ENCODE measurements at places on chromosomes 12 and 14.

DNA sequence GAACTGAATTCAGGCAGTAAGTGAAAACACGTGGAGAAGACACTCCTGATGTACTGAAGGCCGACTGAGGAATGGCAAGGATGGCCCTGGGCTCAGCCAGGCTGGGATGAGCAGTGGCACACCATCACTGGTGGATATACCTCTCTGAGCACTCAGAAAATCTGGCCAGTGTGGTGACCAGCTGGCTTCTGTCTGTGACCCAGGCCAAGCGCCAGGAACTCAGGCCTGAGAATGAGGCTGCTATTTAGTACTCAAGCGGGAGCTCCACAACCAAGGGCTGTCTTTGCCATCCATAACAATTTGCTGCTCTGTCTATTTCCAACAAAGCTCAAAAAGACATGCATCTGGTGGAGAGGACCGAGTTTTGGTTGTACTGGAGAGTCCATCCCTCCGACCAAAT, 586.3 kb downstream of the BCL11B start:
- no peak for DNase-seq

GRCh38 chr14:63266106-63266505, 52.6 kb downstream of the GPHB5 start:
- no peak for DNase-seq

DNA sequence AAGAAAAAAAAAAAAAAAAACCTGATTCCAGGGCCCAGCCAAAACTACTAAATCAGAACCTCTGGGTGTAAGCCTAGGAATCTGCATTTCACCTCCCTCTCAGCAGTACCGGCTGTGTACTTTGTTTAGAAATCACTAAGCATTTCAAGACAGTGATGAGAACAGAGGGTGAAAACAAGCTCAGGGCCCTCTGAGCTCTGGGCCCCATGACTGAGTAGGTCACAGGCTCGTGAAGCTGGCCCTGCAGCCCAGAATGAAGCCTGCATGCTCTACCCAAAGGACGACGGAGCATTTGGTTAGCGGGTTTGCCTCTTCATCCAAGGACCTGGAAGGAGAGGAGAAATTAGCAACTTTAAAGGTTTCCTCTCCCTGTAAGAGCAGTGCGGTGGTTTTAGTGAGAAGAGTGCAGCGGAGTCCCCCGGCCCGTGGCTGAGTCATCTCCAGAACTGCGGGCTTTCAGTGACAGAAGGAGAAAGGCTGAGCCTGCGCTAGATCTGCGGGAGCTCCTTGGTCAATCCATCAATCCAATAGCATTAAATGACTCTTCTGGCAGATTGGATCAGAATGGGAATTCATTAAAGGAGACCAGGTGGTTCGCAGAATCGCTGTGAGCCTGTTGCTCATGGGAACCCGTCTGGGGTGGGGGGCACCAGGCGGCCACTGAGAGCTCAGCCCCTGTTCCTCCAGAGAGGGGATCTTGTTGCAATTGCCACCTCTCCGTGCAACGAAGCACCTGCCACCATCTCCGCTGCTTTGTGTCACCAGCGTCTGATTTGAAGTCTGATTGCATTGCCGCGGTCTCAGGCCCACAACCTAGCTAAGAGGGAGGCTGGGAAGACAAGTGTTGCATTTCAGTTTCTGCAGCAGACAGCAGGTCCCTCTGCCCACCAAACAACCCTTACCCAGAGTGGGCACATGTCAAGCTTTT, 7.3 kb downstream of the IL31 start:
- no peak for DNase-seq

DNA sequence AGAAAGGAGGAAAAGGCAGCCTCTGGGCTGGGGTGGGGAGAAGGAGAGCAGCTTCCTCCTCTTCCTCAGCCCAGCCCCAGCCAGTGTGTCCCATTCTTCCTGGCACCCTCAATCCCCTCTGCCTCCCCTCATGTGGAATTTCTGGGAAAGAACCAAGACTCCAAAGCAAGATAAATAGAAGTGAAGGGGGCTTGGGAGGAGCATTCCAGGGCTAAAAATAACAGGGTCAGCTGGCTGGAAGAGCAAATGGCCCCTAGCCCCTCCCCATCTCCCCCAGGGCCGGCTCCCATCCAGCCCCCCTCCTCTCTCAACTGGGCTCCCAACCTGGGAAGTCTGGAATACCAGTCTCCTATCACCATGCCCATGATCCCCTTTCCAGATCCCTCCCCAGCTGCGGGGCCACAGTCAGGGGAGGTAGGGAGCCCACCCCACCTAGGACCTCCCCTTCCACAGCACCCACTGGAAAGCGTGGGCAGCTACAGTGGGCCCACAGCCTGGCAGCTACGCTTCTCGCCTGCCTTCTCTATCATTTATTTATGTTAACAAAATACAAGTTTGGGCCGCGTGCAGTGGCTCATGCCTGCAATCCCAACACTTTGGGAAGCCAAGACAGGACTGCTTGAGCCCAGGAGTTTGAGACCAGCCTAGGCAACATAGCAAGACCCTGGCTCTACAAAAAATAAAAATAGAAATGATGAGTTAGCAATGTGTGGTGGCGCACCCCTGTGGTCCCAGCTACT, 88.3 kb downstream of the IRF2BPL start:
- DNase-seq, result no peak

DNA sequence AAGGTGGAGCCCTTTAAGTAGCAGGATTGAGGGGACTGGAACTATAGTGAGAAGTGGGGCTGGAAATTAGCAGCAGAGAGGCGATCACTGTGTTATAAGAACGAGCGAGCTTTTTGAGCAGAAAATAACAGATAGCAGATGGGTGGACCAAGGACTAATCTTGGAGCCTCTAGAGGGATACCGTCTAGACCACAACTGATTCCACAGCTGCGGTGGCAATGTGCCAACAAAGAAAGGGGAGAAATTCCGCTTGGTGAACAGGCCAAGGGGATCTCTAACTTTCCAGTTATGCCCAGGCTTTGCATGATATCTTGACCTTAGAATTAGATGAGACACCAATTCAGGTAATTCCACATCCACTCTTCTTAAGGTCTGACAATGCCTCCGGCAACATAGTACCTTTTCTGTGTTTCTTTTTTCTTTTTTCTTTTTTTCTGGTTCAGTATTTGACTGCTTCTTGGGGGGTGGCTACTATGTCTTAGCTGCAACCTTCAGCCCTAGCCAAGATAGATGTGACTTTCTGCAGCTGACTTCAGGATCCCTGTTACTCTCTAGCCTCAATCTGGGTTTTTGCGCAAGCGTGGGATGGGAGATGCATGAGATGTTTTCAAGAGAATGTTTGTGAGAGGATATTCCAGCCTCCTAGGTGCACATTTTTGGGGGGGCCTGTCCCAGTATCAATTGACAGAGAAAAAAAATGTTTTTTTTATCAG, 143.4 kb upstream of the CPSF6 start:
- DNase-seq, result no peak
